ENCODE measurements at places on chromosomes 16 and 17. TPM values are rescaled to one million over a fixed set of nuclear protein-coding genes. Genes with fewer than 3 reads are reported as not detected.

GRCh38 chr16:77133706-77134105 is 57.3 kb upstream of the MON1B start:
- DNase-seq, result no peak

The CTF1 gene
- 12.8 TPM for total RNA-seq

The NLRC3 gene
- 0.61 TPM for total RNA-seq

GRCh38 chr17:8868529-8868951 is 1.1 kb upstream of the PIK3R6 start:
- DNase-seq, result no peak

The CYB5B gene
- total RNA-seq, result 82.3 TPM

Measured in heart left ventricle (tissue), 16 donors.